ENCODE measurements at places on chromosomes 7 and 10. TPM values are rescaled to one million over a fixed set of nuclear protein-coding genes. Genes with fewer than 3 reads are reported as not detected.
A peak's percentile ranks its signal among the peaks of the same experiment; 100 is the strongest.

GRCh38 chr7:131159961-131160361 lies 167.7 kb upstream of the MKLN1 start:
- H3K27ac ChIP-seq = no peak overlapping the region
- H3K36me3 ChIP-seq = no peaks in the 10 kb centered on the region
- H3K27me3 ChIP-seq = no peaks in the 10 kb centered on the region
- H3K4me3 ChIP-seq = no peak overlapping the region
- no peak for DNase-seq
- no peaks in the 10 kb centered on the region for H3K4me1 ChIP-seq

- no peak for DNase-seq
- H3K4me3 ChIP-seq = no peak overlapping the region
- H3K27ac ChIP-seq = peak overlapping the region; percentile 22
- peaks cover 2% of the 10 kb centered on the region for H3K4me1 ChIP-seq
- H3K27me3 ChIP-seq = peaks cover 10% of the 10 kb centered on the region
These were observed 945 bp downstream of the TAS2R40 start for GRCh38 chr7:143222782-143223181.

OPALIN gene
- total RNA-seq = not detected

GJD4 gene
- total RNA-seq = 0.17 TPM
